ENCODE measurements at places on chromosomes 1 and 21. TPM values are rescaled to one million over a fixed set of nuclear protein-coding genes. Genes with fewer than 3 reads are reported as not detected.

Gene PRAMEF7
- total RNA-seq, result not detected

Gene RYR2
- total RNA-seq, result 0.90 TPM

Gene VHLL
- total RNA-seq, result 0.34 TPM

Gene APOBEC4
- total RNA-seq, result not detected

Gene SLFNL1
- total RNA-seq, result 0.19 TPM

Gene NPL
- total RNA-seq, result 3.4 TPM

Gene VCAM1
- total RNA-seq, result 2.1 TPM

Gene TMEM82
- total RNA-seq, result not detected

- DNase-seq, result no peak
Measured at GRCh38 chr1:248065604-248066003, 19.0 kb downstream of the OR2L3 start.

DNA sequence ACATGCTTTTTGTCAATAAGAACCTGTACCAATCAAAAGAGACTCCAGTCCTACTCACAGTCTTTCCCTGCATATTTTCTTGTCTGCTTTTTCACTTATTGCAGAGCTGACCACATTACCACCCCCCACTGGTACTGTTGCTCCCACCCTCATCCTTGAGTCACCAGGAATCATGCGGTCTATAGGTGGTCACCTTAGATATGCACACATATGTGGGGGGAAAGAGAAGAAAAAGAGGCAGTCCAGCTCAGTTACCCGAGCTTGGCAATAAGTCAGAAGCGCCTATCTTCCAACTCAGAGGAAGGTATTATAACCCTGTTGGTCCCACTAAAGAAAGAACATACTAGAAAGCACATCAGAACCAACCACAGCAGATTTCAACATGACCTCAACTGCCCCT, 119.2 kb downstream of the SMYD2 start:
- DNase-seq, result no peak

DNA sequence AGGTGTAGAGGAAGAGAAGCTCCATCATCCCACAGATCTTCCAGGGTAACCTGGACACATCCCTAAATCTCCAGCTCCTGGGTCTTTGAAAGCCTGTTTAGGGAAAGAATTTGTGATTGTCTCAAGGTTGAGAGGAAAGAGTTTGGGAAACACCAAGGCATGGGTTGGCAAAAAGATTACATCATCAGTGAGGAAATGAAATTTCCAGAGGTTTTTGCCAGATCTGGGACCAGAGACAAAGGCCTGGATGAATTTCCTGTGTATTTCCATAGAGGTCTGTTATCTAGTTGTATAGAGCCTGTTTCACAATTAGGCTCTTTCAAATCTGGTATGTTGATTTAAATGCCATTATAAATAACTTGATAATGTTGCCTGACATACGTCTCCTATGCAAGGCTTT, 82.3 kb downstream of the GPR89B start:
- DNase-seq, result no peak

- DNase-seq, result no peak
Measured at GRCh38 chr1:145886816-145887215, 1.1 kb upstream of the ANKRD35 start.

GRCh38 chr1:110262846-110263631, 52.9 kb downstream of the KCNC4 start:
- DNase-seq, result no peak

DNA sequence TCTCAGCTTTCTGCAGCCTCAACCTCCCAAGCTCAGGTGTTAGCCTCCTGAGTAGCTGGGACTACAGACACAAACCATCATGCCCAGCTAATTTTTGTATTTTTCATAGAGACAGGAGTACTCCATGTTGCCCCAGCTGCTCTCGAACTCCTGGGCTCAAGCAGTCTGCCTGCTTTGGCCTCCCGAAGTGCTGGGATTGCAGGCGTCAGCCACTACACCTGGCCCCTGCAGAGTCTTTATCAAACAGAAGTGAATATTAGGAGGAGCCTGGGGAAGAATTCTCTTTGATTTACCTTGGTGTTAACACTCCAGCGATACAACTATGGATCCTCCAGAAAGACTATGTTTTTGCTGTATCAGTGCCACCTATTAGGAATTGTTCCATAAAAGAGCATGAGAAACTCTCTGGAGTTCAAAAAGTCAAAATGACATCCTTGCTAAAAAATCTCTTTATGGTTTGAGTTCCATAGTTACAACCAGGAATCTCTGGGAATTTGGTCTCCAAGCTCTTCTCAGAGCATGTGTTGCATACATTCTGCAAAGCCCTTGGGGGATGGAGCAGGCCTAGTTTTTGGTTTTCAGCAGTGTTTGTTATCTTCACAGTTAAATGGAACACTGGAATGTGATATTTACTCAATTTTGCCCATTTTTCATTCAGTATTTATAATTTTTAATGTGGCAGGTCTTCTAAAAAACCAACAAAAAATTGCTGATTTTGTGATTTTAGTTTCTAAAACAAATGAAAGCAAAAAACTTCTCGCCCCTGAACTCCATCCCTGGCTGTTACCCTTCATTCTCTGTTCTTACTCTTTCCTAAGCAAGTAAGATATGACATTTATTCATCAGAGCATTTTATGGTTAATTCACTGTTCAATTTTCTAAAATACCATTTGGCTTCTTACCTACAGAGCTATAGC, 77.3 kb downstream of the OLFML2B start:
- DNase-seq, result no peak

- DNase-seq, result no peak
Measured at GRCh38 chr1:160063176-160063575, 6.8 kb downstream of the KCNJ10 start.

DNA sequence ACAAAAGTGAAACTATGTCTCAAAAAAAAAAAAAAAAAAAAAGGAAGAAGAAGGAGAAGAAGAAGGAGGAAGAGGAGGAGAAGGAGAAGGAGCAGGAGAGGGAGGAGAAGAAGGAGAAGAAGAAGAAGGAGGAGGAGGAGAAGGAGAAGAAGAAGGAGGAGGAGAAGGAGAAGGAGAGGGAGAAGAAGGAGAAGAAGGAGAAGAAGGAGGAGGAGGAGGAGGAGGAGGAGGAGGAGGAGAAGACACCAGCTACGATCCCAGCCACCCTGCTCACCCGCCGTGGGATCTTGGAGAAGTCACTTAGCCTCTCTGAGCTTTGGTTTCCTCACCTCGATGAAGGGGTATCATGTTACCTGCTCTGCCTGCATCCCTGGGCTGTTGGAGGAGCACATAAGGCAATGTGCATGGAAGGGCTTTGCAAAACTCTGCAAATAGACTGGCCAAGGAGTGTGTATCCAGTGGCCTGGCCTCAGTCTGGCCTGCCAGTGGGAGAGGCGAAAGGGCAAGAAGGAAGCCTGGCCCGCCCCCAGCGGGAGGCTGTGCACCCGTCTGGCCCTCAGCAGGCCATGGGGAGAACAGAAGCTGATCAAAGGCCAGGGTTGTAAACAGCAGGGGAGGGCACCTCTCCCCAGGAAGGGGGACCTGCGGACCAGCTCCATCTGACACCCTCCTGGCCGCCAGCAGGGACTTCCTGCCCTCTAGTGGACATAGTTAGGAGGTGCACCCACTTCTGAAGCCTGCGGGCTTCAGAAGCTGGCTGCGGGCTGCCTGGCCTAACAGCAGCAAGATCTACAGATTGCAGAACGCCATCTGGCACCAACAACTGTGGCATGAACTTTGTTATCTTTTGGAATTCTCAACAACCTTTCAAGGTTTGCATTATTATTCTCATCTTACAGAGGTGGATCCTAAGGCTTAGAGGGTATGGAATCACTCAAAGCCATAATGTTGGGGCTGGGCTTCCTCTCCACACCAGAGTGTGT, 19.2 kb upstream of the CDK18 start:
- DNase-seq, result peak; percentile 86

DNA sequence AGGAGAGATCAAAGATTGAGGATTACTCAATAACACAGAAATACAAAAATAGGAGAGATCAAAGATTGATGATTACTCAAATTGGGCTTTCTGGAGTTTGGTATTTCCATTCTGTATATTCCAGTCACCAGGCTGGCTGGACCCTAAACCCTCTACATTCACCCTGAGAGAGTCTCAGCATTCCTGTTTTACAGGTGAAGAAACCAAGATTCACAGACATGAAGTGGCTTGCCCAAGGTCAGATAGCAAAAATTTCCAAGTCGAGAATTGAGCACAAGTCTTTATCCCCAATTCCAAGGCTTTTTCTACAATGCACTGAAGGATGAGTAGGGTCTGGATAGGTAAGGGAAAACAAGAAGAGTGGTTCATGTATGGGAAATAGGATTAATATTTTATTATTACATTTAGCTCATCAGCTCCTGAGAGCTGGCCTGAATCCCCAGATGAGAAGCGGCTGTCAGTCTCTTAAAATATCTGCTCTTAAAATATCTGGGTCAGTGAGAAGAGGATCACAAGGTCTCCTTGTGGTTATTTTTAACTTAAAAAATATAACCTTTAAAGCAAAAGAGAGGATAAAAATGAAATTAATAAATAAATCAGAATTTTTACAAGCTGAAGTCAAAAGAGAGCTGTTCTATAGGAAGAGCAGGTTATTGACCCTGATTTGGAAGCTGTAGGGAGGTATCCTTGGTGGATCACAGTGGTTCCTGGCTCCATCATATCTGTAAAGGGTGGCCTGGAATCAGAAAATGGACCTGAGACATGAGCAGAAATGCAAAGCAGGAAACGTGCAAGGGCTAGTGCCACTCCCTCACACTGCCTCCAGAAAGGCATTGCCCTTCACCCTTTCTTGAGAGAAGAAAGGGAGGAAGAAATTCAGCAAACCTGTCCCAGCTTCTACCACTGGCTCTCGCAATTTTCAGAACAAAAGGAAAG, 29.1 kb upstream of the SEC16B start:
- DNase-seq, result no peak

GRCh38 chr1:153447498-153448170, 12.8 kb downstream of the S100A7 start:
- DNase-seq, result no peak

- no peak for DNase-seq
Measured at GRCh38 chr21:46035809-46036695, 54.5 kb downstream of the COL6A1 start.

- DNase-seq, result peak; percentile 96
Measured at GRCh38 chr1:180923021-180923841, 10.5 kb downstream of the KIAA1614 start.

GRCh38 chr1:53585129-53585528, 125.9 kb downstream of the DMRTB1 start:
- no peak for DNase-seq

GRCh38 chr1:60874718-60875117, 207.6 kb upstream of the NFIA start:
- DNase-seq, result no peak

GRCh38 chr1:223429821-223430220, 36.6 kb downstream of the CCDC185 start:
- DNase-seq, result no peak

- no peak for DNase-seq
Measured at GRCh38 chr1:214270097-214270650, 10.8 kb upstream of the SMYD2 start.

- DNase-seq, result no peak
Measured at GRCh38 chr1:106646261-106646784, 410.2 kb upstream of the PRMT6 start.

- DNase-seq, result no peak
Measured at GRCh38 chr1:1397839-1398523, 1.2 kb downstream of the CCNL2 start.

- DNase-seq, result no peak
Measured at GRCh38 chr21:45325206-45326168, 37.8 kb upstream of the POFUT2 start.

DNA sequence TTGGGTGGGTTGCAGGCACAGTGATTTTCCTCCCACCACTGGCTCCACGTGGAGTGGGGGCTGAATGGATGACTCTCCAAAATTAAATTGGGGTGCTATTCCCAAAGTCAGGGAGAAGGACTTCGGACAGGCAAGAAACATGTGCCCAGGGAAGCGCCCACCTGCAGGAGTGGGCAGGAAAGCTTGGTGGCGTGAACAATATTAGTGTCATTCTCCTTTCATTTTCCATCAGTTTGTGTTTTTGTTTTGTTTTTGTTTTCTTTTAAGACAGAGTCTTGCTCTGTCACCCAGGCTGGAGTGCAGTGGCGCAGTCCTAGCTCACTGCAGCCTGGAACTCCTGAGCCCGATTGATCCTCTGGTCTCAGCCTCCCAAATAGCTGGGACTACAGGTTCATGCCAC, 30.1 kb downstream of the TOMM20 start:
- no peak for DNase-seq

- DNase-seq, result peak; percentile 85
Measured at GRCh38 chr1:211258310-211258755, 833 bp upstream of the RCOR3 start.

DNA sequence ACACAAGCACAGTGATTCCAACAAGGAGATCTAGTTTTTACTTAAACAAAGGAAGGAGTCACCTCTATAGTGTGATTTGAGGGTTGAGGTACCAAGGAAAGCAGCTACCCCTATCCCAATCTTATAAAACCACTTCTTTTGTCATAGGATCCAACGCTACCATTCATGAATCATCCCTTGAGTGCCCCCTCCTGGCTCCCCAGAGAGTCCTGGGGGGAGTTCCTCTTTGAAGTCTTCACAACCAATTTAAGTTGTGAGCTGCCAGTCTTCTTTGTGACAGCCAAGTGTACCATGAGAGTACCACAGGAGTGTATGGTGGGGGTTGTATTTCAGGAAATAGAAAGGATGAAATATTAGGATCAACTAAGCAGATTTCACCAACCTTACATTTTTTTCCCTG, 39.1 kb upstream of the NHLH2 start:
- peak; percentile 45 for DNase-seq

DNA sequence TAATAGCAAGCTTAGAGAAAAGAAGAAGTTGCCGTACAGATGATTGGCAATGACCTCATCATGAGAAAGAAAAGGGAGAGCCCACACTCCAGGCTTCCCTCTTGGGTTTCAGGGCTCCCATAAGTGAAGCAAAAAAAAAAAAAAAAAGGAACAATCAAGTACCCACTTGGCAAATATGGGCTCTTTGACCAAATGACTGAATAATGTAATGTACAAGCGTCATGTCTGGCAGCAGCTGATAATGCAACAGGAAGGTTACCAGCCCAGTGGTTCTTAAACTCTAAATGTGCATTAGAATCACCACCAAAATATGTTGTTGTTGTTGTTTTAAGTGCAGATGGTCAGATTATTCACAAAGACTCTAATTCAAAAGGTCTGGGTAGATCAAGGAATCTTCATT, 13.5 kb downstream of the TNFSF4 start:
- DNase-seq, result no peak

- no peak for DNase-seq
Measured at GRCh38 chr1:165011991-165012531, 344.5 kb downstream of the LMX1A start.

- no peak for DNase-seq
Measured at GRCh38 chr1:84412316-84412942, 14.1 kb downstream of the DNASE2B start.

DNA sequence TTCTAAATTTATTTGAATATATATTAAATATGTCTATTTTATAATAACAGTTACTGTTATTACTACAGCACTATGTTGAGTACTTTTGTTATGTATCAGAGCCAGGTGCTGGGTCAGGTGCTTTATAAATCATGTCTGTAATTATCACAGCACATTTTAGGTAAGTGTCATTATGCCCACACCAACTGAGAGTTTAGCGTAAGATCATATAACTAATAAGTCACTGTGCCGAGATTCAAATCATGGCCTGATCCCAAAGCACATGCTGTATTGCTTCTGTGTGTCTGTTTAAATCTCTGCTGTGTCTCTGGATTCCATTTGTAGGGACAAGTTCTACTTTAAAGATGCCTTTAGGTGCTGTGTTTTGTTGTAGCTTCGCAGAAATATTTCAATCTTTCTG, 1.9 kb downstream of the GPSM2 start:
- no peak for DNase-seq

GRCh38 chr1:57007948-57008347, 42.1 kb upstream of the C8B start:
- no peak for DNase-seq

GRCh38 chr1:192443616-192444015, 126.8 kb downstream of the RGS21 start:
- DNase-seq, result no peak
